AG08395 (cell line): ENCODE measurements at places on chromosomes 11 and 22.

DNA sequence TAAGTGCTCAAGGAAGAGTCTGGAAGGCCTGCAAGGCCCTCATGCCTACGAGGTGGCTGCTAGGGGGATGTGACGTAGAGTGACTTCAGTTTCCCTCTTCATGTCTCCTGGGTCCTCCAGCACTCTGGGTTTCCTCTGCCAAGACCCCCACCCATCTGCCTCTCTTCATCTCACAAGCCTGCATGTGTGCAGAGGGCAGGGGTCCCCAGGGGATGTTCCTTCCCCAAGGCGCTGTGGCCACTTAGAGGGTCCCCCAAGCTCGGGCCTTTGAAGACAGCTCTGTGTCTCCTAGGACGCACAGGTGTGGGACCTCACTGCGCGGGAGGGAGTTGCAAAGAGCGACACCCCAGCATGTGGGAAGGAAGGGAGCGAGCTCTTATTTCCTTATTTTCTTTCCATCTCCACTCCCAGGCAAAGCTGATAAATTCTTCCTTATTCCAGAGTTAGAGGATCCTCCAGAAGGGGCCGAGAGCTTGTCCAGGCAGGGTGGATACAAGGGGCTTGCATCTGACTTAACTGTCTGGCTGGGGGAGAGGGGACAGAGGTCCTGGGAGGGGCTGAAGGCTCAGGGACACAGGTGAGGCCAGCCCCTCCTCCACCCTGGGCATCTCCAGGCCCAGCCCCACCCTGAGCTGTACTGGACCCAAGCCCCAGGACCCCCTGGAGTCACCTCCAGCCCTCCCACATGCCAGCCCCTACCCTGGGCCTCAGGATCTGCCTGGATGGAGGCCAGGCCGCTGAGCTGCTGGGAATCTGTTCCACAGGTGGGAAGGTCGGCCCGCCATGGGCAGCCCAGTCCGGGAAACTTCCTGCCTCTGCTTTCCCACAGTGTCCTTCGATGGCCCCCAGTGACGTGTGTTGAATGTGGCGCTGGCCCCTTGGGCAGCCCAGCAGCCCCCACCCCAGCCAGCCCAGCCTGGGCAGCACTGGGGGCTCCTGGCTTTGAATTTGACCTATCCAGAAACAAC lies 59.7 kb upstream of the KCNQ1OT1 start:
- DNase-seq, result no peak

GRCh38 chr11:72570893-72571661 lies 103.1 kb downstream of the PDE2A start:
- DNase-seq, result no peak

- DNase-seq, result no peak
Measured at GRCh38 chr22:24434471-24435322, 7.3 kb downstream of the ADORA2A start.

GRCh38 chr11:13880634-13881033 lies 81.9 kb upstream of the SPON1 start:
- no peak for DNase-seq

- DNase-seq, result peak; percentile 50
Measured at GRCh38 chr11:44805596-44805995, 78.8 kb downstream of the TSPAN18 start.

GRCh38 chr11:76740772-76741171 lies 42.4 kb upstream of the TSKU start:
- DNase-seq, result no peak

GRCh38 chr11:10441091-10441490 lies 14.0 kb upstream of the AMPD3 start:
- DNase-seq, result no peak

DNA sequence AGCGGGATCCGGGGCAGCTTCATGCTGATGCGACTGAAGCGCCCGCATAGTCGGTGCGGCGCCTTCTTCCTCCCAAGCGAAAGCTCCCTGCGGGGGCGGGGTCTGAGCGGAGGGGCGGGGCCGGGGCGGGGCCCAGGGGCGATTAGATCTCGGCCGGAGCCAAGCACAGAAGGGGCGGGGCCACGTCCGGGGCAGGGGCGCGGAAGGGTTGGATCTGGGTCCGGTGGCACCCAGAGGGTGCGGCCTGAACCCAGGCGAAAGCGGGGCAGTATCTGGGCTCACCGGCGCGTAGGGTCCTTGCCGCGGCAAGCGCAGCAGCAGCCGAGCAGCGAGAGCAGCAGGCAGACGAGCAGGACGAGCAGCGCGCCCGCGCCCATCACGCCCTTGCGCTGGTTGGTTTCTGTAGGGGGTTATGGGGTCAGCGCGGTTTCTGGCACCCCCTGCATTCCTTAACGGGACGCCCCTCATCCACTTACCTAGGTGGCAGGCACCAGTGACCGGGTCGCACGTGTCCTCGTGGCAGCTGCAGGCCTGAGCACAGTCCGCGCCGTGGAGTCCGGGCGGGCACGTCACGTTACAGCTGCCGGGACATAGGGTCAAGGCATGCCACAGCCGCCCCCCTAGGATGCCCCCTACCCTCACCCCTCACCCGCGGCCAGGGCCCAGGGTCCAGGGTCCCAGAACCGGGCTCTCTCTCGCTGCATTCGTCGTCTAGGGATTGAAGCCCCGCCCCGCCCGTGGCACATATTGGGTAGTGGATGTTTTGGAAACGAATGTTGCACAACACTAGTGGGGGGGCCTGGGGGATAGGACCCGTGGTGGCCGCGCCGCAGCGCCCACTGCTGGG lies 8.1 kb downstream of the SCARF2 start:
- peak; percentile 25 for DNase-seq

- no peak for DNase-seq
Measured at GRCh38 chr11:11582011-11582701, 39.6 kb downstream of the GALNT18 start.

- peak; percentile 11 for DNase-seq
Measured at GRCh38 chr22:25448435-25449051, 115.9 kb upstream of the GRK3 start.

GRCh38 chr11:93279851-93280347 lies 50.6 kb upstream of the DEUP1 start:
- DNase-seq, result no peak

- peak; percentile 73 for DNase-seq
Measured at GRCh38 chr11:10605941-10606381, 37.5 kb upstream of the LYVE1 start.

DNA sequence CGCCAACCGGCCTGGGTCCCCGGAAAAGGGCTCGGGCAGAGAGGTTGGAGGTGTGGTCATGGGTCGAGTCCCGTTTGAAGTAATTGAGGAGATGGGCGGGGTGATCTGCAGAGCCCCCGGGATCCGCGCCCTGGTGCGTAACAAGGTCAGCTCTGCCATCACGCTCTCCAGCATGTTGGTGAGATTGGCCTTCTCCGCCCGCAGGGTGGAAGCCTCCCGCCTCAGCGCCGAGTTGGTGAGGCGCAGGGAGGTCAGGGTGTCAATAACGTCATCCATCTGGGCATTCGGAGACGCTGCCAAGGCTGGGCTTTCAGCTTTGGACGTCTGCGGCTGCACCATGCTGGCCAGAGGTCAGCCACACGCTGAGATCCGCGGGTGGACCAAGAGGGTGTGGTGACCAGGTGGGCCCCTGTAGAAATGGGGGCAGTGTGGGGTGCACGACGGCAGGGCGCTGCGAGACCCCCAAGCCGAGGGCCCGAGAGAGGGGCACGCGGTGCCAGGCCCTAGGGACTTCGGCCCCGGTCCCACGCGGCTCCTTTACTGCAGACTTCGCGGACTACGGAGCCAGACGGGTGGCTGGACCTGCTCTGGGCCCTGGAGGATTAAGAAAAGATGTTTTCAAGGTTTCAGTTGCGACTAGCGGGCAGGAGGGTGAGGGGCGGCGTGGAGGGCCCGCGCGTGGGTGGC lies 672 bp downstream of the RTL6 start:
- peak; percentile 14 for DNase-seq

DNA sequence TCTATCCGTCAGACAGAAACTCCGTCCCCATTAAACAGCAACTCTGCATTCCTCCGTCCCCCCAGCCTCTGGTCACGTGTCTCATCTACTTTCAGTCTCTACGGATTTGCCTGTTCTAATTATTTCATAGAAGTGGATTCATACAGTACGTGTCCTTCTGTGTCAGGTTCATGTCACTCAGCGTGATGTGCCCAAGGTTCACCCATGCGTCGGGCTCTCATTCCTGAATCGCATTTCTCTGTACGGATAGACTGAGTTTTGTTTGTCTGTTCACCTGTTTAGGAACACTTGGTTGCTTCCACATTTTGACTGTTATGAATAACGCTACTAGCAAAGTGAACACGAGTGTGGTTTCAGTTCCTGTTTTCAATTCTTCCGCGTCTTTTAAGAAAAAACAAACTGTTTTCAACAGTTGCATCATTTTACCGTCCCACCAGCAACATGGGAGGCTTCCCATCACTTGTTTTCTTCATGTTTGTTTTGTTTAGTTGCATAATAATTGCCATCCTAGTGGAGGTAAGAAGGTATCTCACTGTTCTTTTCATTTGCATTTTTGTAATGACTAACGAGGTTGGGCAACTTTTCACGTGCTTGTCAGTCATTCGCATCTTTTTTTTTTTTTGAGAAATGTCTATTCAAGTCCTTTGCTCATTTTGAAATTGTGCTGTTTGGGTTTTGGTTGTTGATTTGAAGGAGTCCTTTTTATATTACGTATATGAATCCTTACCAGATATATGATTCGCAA lies 8.9 kb upstream of the NLRP6 start:
- no peak for DNase-seq

DNA sequence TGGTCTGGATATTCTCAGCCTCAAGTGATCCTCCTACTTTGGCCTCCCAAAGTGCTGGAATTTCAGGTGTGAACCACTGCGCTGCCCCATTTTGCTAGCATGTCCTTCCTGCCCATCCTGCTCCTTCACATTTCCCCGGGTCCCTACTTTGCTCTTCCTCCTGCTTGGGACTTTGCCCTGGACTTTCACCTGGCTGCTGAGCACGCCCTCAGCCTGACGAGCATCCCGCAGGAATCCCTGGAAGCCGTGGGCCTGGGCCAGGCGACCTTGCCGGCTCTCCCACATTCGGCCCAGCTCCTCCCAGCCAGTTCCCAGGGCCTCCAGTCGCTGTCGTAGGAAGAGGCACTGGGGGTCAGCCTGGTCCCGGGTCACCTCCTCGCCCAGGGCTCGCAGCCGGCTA lies 22.6 kb upstream of the RBM4B start:
- no peak for DNase-seq

DNA sequence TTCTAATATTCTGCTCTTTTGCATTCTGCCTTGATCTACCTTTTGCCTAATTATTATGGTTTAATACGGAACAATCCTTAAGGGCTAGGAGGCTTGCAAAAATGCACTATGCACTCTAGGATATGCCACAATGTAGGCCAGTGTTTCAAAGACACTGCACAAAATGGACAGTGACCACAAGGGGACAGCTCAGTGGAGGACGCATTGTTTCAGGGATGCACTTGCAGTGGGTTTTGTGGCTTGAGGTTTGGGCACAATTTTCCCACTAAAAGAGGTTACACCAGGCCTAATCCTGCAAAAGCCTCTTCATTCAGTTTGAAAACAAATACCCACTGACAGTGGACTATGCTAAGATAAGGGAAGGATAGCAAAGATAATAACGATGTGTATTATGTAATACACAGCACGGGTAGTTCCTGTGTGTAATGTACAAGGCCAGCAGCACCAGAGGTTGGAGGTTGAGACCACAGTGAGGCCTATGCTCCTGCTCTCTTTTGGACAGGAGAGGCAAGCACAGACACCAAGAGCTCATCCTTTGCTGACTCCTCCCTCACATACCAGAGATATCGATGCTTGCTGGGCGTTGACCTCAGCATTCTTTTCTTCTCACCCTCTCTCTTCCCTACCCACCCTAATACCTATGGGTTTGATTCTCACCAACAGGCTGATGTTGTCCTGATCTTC lies 12.7 kb downstream of the MAP6 start:
- peak; percentile 26 for DNase-seq

- peak; percentile 72 for DNase-seq
Measured at GRCh38 chr11:62593434-62594044, 2.2 kb upstream of the TUT1 start.

DNA sequence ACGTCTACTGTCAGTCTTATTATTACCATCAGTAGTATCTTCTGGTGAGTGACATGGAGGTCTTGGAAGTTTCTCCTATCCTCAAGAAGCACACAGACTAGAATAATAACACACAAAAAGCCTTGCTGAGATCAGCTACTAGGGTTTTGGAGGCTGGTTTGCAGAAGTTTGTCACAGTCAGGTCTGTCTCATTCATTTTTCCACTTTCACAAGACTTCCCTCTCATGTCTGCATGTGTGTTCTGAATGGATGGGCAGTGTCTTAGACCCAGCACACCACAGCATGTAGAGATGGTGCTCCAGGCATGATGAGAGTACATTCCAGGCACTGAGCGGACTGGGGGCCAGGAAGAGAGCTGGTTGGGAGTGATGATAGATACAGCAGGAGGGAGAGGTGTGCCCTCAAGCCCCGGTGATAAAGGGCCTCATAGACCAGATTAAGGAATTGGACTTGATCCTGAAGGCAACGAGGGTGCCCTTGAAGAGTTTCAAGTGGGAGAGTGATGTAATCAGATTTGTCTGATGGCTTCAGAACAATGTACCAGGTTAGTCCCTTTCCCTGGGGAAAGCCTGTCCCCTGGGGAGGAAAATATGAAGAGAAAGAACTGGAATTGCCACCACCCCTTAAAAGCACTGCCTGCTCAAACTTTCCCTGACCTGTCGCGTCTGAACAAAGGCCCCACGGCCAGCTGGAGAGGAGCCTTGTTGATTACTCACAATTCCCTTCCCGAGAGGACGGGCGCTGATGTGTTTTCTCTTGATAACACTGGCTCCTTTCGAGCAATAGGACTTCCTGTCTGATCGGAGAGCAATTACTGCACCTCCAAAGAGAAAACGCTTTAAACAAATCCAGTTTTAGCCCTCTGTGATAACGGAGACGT lies 45.1 kb upstream of the LMO2 start:
- DNase-seq, result peak; percentile 57

DNA sequence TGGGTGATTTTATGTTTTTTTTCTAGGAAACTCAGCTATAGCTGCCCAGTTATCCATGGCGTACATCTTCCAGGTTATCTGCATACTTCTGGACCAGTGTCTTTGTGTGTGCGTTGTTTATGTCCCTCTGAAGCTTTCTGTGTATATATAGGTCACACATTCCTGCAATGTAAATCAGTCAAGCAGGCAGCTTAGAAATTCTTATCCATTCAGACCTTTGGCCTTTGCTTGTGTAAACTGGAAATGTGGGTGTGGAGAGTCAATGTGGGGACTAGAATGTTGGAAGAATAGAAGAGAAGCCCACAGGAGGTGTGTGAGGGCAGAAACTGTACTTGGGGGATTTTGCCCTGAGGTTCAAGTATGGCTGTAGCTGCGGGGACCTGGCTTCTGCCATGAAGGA lies 51.7 kb downstream of the BARX2 start:
- DNase-seq, result no peak

- DNase-seq, result no peak
Measured at GRCh38 chr11:6746086-6746618, 25.6 kb downstream of the OR2AG2 start.

DNA sequence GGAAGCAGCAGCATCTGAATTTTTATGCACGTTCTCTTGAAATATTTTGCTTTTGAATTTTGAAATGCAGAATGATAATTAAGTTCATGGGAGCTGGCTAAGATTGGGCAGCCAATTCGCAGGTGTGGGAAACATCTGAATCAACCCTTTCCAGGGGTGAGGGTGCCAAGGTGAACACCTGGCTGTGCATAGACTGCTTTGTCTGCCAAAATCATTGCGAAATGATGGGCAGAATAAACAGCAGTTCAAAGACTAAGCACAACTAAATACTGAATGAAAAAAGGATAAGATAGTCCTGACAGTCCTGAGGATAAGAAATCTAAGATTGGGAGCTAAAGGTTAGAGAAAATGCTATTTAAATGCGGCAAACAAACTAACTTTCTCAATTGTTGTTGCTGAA lies 813.3 kb upstream of the RAG2 start:
- no peak for DNase-seq

GRCh38 chr22:19478045-19478900 lies 720 bp downstream of the UFD1 start:
- no peak for DNase-seq

GRCh38 chr11:65524741-65525545 lies at the start of gene SCYL1:
TSS of gene SCYL1 (plus strand) at chr11:65525083. CDS start at chr11:65525154, 71 bp downstream.
- peak; percentile 96 for DNase-seq
